ENCODE measurements at places on chromosomes 7 and 10.

DNA sequence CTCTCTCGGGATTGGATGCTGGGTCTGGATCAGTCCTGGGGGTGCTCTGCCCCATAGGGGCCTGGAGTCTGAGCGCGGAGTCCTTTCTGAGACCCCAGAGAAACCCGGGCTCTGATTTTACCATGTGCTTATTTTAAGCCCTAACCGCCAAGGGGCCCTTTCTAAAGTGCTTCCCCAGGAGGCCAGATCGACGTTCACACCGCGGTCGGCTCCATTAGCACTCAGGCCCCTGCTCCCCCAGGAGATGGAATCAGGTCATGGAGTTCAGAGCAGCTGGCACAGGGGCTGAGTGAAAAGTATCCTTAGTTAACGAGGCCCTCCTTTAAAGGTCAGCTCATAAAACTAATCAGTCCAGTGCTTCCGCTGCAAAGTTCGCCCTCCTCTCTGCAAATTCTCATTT is 159.4 kb upstream of the COBL start:
- DNase-seq, result no peak

DNA sequence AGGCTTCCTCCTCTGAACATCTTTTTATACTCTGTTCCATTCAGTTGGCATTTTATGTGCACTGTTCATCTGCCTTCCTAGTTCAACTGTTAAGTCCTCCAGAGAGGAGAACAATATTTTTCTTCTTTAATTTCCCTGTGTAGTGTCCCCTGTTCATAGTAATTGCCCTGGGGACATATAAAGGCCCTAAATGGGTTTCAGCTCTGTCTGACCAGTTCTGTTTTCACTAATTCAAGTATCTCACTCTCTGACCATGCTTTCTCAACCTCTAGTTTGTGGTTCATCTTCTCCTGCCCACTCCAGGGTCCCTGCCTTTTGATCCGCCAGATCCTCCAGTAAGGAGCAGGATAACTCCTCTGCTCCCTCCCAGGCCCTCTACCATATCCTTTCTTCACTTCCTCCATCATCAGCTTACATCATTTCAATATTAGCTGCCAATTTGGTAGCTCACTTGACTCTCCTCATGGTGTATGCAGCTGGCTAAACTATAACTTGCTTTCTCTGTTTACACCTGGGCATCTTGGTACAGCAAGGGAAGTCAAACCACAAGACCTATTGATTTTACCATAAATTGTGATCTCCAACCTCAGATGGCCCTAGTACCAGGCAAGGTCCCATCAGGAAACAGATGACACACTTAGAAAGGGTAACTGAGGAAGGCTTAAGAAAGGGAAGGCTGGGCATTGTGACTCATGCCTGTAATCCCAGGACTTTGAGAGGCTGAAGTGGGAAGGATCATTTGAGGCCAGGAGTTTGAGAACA is 17.7 kb upstream of the C10orf67 start:
- no peak for DNase-seq

DNA sequence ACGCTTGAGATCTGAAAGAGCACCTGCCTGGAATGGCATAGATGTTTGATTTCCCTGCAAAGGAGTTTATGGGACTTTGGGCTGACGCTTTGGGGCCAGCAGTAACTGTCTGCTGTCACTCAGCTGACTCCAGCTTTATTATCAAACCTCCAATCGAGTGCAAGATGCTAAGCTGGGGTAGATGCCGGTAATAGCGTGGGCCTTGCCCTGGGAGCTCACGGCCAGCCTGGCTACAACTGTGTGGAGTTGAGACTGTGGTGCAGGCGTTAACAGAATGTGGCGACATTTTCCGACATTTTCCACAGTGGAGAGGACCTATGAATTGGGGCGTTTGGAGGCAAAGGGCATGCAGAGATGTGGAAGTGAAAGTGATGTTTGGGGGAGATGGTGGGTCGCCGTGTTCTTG is 1.3 kb downstream of the CHST12 start:
- DNase-seq, result no peak

DNA sequence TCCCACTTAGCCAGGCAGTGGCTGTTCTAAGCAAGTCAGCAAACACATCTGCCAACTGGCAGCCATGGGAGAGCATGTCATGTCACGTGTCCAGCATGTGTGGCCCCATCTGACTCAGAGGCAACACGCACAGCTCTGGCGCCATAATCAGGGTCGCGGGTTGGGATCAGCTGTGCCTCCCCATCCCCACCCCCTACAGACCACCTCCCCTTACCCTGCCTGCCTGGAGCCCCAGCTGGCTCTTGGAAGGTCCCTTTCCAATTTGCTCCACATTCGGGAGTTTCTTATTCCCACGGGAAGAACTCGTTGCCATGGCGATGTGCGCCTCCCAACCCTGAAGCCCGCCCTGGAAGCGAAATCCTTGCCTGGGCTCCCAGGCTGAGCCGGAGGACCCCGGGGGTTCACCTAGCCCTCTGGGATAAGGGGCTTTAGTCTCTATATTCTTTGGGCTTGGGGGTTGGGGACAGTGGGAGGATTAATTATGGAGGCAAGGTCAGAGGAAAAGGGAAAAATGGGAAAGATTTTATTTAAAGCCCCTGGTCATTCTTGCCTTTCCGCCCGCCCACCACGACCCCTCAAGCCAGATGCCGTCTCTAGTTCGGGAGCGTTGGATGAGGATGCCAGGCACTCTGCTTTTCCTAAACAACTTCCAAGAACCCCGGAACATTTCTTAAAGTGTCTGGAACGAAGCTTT is 283.7 kb downstream of the ZEB1 start:
- no peak for DNase-seq

DNA sequence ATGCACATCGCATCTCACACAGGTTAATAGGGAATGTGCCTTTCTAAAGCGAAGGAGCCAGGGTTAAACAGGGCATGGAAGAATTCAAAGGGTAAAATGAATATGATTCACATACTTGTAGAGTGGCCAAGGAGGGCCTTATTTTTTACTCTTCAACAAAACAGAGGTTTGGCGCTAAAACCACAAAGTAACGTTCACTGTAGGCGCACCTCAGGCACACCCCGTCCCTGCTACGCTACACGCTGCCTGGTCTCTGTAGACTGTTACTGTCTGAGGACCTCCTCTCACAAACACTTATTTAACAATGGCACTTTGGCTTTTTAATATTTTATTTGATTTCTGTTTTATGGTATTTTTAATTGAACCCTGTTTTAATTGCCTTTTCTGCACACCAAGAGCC is 462.1 kb upstream of the GALNT17 start:
- DNase-seq, result no peak

DNA sequence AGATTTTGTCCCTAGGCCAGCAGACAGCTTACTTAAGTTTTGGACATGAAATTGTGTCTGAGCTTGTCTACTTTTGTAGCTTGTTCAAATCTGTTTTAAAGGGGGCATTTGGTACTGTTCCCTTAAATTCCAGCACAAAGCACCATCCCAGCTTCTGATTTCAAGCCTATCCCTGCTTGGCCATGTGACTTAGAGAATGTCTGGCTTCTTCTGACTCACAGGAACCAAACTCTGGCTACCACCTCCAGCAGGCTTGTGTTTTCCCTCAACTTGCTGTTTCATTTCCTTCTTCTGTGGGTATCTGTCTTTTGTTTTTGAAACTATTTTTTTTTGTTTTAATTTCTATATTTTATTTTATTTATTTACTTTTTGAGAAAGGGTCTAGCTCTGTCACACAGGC is 97.9 kb upstream of the FZD8 start:
- no peak for DNase-seq

GRCh38 chr10:48309711-48310226 is 3.3 kb downstream of the MAPK8 start:
- DNase-seq, result no peak

- DNase-seq, result no peak
Measured at GRCh38 chr7:117808341-117808757, 64.9 kb downstream of the CTTNBP2 start.

GRCh38 chr10:19958787-19959186 is 142.6 kb downstream of the PLXDC2 start:
- DNase-seq, result no peak

GRCh38 chr10:16967866-16968415 is 150.7 kb upstream of the RSU1 start:
- no peak for DNase-seq

GRCh38 chr7:1883031-1883761 is 213.1 kb downstream of the ELFN1 start:
- DNase-seq, result no peak

DNA sequence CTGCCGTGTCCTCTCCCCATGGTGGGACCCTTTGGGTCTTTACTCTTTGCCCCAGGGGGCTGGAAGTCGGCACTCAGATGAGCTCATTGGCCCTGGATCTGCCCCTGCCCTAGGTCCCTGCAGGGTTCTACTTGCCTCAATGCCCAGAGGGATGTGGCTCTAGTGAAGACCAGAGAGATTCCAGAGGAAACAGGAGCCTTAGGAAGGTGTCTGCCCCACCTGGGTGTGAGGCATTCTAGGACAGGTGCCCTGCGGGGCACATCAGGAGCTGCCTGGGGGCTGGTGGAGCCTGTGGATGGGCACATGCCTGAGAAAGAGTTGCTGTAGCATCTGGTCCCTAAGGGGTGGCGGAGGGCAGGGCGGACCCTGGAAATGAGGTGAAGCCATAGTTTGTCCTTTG is 128.6 kb downstream of the ADCY1 start:
- DNase-seq, result no peak

- no peak for DNase-seq
Measured at GRCh38 chr10:24727786-24728185, 4.1 kb upstream of the ARHGAP21 start.

- no peak for DNase-seq
Measured at GRCh38 chr7:155295511-155295910, 2.2 kb upstream of the INSIG1 start.

GRCh38 chr7:139294241-139294640 is 46.9 kb upstream of the FMC1 start:
- no peak for DNase-seq

- no peak for DNase-seq
Measured at GRCh38 chr10:133142523-133143199, 17.4 kb upstream of the KNDC1 start.

GRCh38 chr10:129759214-129760002 is 204.7 kb downstream of the EBF3 start:
- DNase-seq, result no peak

GRCh38 chr10:14039968-14040668 is 290.6 kb downstream of the FRMD4A start:
- no peak for DNase-seq

GRCh38 chr10:73465978-73466726 is 29.7 kb downstream of the PPP3CB start:
- DNase-seq, result no peak

GRCh38 chr10:95278061-95278988 is 12.5 kb downstream of the PDLIM1 start:
- DNase-seq, result no peak

GRCh38 chr7:128311013-128311412 is 32.7 kb downstream of the RBM28 start:
- no peak for DNase-seq

DNA sequence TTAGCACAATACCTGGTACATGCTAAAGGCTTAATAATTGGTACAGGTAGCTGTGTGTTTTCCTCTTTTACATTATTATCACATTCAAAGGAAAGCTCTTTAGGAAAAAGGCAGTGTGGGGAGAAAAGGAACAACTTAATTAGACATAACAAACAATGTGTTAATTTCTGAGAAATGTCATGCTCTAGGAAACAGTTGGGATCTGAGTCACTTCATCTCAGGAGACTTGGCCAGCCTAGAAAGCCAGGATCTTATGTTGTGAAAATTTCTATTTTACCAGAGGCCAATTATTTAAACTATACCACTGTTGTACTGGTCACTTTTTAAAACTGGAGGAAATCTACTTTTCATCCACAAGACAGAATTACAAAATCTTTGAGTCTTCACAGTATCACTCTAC is 39.6 kb downstream of the ARMH3 start:
- no peak for DNase-seq

DNA sequence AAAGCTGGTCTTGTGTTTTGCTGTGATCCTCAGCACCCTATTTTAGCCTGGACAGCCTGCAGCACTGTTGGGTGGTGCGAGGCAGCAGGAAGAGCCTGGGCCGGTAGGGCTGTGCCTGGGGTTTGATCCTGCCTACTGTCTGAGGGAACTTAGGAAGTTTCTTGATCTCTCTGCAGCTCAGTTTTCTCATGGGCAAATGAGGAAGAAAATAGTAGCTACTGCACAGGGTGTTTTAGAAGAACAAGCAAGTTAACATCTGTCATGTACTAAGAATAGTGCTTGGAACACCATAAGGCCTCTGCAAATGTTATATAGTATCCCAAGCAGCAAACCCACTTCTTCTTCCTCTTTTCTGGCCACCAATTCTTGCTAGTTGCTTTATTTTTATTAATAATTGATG is 12.0 kb upstream of the AGR2 start:
- peak; percentile 82 for DNase-seq

DNA sequence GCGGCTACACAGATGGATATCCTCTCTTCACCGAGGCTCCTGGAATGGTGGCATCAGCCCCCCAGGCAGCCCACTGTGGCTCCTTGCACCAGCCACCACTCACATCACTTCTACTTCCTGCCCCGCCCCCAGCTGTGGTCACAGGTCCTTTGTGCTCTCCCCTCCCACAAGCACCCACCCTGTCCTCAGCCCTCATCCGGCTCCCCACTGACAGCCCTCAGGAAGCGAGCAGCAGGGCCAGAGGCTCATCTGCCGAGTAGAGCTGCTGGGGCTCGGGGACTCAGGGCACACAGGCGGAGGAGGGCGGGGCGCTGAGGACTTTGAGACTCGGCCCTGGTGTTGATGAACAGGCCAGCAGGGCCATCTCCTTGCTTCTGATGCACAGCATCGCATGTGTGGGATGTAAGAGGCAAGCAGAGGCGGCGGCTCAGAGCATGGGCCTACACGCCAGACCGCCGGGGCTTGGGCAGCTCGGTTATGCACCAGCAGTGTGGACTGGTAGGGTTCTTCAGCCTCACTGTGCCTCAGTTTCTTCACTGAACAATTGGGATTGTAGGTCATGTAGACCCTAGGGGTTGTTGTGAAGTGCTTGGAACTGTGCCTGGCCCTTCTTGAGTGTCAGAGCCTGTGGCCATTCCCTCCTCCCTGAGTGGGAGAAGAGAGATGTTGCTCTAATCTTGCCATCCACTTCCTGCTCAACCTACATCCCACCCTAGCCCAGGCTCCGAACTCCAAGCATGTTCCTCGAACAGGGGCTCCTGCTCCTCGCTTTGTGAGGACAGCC is at the start of gene PRF1:
Gene PRF1, minus strand, starts transcription at position 77 of the 784 bp plus-strand sequence. CDS start 1,839 bp downstream, outside the sequence.
- no peak for DNase-seq

GRCh38 chr10:132832186-132832969 is 46.4 kb upstream of the NKX6-2 start:
- no peak for DNase-seq
